ENCODE measurements at places on chromosomes 1 and 21.

- DNase-seq = no peak
Measured at GRCh38 chr1:204703826-204704612, 18.5 kb upstream of the LRRN2 start.

DNA sequence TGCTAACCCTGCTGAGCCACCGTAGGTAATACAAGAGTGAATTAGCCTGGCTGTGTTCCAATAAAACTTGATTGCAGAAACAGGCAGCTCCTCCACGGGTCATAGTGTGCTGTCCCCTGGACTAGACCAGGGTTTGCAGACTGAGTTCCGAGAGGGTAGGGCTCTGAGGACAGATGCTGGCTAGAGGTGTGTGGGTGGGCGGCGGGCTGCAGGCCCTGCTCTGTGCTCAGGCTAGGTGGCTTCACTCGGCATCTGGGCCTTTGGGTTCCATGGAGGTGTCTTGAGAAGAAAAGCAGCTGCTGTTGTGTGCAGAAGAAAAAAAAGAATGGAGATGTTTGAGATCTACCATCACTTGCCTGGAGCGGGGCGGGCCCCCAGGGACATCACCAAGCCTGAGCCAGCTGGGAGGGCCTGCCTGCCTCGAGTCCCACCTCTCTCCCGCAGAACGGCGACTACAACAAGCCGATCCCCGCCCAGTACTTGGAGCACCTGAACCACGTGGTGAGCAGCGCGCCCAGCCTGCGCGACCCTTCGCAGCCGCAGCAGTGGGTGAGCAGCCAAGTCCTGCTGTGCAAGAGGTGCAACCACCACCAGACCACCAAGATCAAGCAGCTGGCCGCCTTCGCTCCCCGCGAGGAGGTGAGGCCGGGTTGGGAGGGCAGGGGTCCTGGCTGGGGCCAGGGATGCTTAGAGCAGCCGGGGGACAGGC, 7.9 kb downstream of the TMEM201 start:
- DNase-seq = no peak

DNA sequence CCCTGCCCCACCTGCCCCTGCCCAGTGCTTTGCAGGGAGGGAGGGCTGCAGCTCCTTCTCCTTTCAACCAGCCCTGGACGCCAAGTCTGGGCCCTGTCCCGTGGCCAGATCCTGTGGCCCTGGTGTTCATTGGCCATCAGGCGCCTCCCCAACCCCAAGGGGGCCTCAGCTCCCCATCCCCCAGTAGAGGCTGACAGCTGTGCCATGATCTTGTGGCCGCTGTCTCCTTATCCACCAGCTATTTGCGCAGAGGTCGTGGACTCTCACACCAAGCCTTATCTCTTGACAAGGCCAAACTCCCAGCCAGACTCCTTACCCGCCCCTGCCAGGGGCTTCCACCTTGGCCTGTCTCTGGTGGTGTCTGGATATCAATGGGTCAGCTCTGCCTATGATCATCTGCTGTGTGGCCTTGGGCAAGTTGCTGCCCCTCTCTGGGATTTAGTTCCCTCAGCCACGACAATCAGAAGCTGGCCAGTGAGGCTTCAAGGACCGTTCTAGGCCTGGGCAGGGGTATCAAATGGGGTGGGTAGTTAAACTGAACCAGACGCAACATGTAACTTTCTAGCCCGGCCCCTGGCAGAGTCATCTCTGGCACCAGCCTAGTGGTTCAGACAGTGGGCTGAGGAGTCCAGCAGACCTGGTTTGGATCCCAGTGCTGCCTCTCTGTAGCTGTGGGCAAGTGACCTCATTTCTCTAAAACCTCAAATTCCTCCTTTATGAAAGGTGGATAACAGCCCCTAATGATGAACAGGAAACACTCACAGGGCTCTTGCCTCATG, 3.3 kb upstream of the COL8A2 start:
- no peak for DNase-seq

- no peak for DNase-seq
Measured at GRCh38 chr21:31124010-31124409, 85.7 kb upstream of the KRTAP19-8 start.

DNA sequence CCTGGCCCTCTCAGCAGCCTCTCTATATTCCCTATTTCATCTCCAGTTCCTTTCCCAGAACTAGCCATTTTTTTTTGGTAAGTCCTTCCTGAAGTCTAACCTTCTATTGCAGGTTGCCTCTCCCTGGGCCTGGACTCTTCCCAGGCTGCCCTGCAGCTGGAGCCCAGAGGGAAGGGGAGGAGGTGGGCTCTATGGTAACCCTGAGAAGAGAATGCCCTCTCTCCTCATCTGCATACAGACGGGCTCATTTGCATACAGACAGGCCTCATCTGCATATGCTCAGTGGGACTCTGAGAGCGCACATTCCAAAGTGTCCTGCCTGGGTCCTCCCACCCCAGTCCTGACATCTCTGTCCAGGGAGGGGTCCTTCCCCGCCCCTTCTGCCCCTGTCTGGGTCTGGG, 32.7 kb downstream of the RHBG start:
- peak; percentile 70 for DNase-seq

DNA sequence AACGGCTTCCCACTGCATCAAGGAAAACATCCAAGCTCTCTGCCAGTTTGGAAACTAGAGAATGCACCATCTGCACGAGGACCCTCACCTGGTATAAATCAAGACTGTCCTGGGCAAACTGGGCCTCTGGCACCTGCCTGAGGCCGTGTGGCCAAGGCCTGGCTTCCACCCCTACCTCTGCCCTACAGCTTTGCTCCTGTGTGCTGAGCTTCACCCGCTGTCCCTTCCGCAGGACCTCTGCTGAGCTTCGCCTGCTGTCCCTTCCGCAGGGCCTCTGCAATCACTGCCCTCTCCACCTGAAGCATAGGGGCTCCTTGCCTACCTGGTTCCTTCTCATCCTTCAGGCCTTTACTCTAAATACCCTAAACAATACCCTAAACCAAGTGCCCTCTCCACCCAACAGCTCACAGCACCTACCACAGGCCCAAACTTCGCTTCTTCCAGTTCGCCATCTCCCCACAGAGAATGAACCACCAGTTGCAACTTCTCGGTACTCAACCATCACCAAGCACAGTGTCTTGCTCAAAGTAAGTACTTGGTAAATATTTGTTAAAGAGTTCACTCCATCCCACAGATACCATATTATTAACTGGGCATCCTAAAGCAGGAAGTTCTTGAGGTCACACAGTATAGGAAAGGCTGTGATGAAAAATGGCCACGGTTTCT, 18.4 kb downstream of the GNB1 start:
- no peak for DNase-seq

DNA sequence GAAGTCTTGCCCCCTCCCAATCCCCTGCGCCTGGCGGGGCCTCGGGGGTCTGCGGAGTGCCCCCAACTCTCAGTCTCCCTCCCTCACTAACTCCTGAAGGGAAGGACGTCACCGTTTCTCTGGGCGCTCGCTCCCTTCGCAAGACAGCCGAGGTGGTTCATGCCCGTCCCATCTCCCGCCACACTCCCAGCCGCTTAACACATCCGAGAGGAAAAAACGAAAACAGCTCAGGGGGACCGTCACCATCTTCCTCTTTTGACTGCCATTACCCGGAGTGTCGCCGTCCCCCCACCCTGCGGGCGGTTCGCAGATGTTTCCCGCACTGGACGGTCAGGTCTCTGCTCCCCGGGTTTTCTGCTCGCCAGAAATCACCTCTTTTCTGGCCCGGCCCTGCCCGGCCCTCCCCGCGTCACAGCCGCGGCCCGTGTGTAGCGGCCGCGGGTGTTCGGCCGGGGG, 532 bp downstream of the ERO1B start:
- DNase-seq = no peak

- DNase-seq = no peak
Measured at GRCh38 chr21:45525910-45526306, 16.3 kb downstream of the SLC19A1 start.

GRCh38 chr1:9126511-9126910, 2.4 kb downstream of the GPR157 start:
- DNase-seq = no peak

- no peak for DNase-seq
Measured at GRCh38 chr1:214448536-214448935, 102.9 kb downstream of the PTPN14 start.

DNA sequence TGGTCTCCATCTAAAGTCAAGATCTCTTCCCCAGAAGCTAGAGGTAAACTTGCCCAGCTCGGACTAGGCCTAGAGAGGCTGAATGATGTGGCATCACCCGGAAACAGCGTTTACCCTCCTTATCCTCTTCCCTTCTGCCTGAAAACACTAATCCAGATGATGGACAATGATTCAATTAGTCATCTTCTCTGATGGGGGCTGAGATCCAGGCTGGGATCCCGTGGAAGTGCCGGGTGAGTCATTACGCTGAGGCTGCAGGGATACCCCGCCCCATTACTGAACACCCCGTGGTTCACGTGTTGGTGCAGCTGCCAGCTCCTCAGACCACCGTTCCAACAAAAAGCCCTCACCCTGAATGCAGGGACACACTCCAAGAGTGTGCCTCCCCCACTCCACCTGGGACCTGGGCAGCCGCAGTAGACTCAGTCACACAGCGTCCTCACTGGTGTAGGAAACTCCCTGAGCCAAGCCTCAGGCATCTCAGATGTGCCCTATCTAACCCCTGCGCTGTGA, 2.0 kb downstream of the S100A6 start:
- DNase-seq = no peak

GRCh38 chr1:14362331-14362730, 236.2 kb upstream of the KAZN start:
- no peak for DNase-seq

GRCh38 chr1:208108646-208109330, 135.4 kb downstream of the PLXNA2 start:
- DNase-seq = no peak

- DNase-seq = no peak
Measured at GRCh38 chr1:228865627-228866330, 130.5 kb downstream of the RHOU start.

GRCh38 chr1:155472491-155473083, 90.0 kb downstream of the ASH1L start:
- no peak for DNase-seq

- DNase-seq = no peak
Measured at GRCh38 chr1:245906207-245906606, 600.9 kb downstream of the SMYD3 start.

- no peak for DNase-seq
Measured at GRCh38 chr21:34274001-34274400, 89.8 kb upstream of the KCNE2 start.

GRCh38 chr21:22343303-22343702, 1345.1 kb downstream of the NCAM2 start:
- DNase-seq = no peak

GRCh38 chr1:17442841-17443240, 3.4 kb upstream of the RCC2 start:
- DNase-seq = no peak

GRCh38 chr1:177858332-177858821, 111.5 kb downstream of the SEC16B start:
- DNase-seq = no peak

DNA sequence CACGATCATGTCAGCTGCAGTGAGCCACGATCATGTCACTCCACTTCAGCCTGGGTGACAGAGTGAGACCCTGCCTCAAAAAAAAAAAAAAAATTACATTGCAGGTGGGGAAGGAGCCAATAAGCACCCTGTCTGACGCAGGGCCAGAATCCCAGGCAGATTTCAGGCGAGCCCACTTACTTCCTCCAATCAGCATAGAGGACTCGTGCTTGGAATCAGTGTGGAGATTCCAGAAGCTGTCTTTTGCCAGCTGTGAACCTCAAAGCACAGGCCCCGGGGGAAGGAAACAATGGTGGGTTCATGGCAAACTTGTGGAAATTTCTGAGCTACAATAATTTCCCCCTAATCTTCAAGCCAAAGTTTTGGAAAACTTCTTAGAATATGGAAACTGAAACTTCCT, 178.2 kb upstream of the ZNF644 start:
- DNase-seq = no peak

DNA sequence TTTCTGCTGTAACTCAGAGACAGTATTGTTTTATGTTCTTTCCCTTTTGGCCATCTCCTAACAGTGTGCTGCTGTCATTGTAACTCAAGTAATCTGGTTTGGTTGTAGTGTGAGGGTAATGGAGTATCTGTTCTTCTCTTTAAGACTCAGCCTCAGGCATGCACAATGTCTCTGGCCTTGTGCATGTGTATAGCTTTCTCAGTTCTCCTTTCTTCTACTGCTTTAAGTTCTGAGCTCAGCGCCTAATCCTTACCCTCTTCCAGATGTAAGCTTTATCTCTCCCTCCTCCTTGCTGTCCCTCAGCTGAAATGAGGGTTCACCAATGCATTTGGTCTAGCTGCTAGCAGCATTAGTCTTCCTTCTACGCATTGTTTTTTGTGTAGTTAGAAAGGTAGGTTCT, 1420.4 kb upstream of the PRMT6 start:
- DNase-seq = no peak

- no peak for DNase-seq
Measured at GRCh38 chr1:74508449-74508848, 4.0 kb downstream of the LRRC53 start.

GRCh38 chr1:184499616-184500015, 112.8 kb downstream of the C1orf21 start:
- DNase-seq = no peak

DNA sequence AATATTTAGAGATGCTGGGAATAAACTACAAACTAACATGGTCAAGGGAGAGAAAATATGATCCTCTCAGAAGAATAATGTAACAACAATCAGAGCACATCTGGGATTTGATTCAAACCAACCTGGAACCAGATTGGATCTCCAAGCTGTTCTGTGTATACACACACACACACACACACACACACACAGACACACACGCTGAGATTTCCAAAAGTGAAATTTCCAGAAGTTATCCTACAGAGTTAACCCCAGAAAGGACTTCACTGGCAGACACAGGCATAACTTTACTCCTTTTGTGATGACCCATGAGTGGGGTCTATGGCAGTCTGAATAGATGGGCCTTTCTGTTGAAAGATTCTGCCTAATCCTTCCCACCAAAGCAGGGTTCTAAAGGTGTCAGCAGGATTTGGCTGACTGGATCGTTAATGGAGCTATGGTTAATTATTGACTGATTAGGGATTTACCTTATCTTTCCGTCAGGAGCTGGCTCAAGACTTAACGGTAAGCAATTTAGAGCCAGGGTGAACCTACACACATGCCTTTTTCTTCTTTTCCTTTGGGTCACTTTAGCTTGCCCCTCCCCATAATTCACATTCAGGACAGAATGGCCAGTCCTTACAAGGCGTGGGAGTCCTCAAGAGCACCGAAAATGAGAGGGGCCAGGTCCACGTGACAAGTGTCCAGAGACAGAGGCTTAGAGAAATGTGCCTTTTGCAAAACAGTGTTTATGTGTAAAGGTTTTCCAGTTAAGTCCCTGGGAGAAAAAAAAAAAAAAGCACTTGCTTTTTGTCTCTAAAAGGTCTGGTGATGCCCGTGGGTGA, 10.9 kb upstream of the PROX1 start:
- no peak for DNase-seq

DNA sequence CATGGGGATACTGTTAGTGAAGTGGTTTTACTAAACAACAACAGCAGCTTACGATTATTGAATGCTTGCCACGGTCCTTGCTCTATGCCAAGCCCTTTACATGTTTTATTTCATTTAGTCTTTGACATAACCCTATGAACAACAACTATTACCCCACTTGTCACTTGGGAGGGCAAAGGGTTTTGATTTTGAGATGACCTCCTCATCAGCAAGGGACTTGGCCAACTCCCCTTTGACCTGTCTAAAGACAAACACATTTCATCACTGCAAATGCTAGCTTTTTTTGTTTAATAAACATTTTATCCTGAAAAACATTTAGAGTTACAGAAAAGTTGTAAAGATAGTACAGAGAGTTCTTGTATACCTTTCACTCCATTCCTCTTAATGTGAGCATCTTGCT, 152.5 kb upstream of the WNT4 start:
- DNase-seq = no peak

GRCh38 chr1:75672108-75672507, 52.4 kb upstream of the ACADM start:
- no peak for DNase-seq

GRCh38 chr1:87505391-87505983, 176.8 kb downstream of the LMO4 start:
- DNase-seq = no peak
